GM23248 (cell line): ENCODE measurements at places on chromosomes 16 and 17. TPM values are rescaled to one million over a fixed set of nuclear protein-coding genes. Genes with fewer than 3 reads are reported as not detected.
A peak's percentile ranks its signal among the peaks of the same experiment; 100 is the strongest.

- H3K36me3 ChIP-seq: no peaks in the 10 kb centered on the region
- H3K4me1 ChIP-seq: no peaks in the 10 kb centered on the region
- H3K27ac ChIP-seq: no peak overlapping the region
- no peak overlapping the region for H3K4me3 ChIP-seq
- DNase-seq: no peak
Observed at GRCh38 chr16:85529489-85530369, 83.4 kb upstream of the GSE1 start.

- H3K4me1 ChIP-seq: peaks cover 28% of the 10 kb centered on the region
- no peak for DNase-seq
- H3K27ac ChIP-seq: no peak overlapping the region
- H3K27me3 ChIP-seq: no peaks in the 10 kb centered on the region
- peaks cover 6% of the 10 kb centered on the region; the same call in 1 of the 2 replicates for H3K36me3 ChIP-seq
Observed at GRCh38 chr16:4461250-4462085, 13.0 kb downstream of the NMRAL1 start.

GRCh38 chr17:48513666-48514455 is 16.9 kb downstream of the HOXB1 start:
- H3K36me3 ChIP-seq: no peaks in the 10 kb centered on the region
- H3K27me3 ChIP-seq: peaks cover 29% of the 10 kb centered on the region

- H3K27me3 ChIP-seq: no peaks in the 10 kb centered on the region
- peaks cover 63% of the 10 kb centered on the region for H3K4me1 ChIP-seq
- H3K36me3 ChIP-seq: peaks cover 37% of the 10 kb centered on the region
- H3K27ac ChIP-seq: peak overlapping the region; percentile 79
Observed at GRCh38 chr17:81563861-81564586, 11.9 kb upstream of the FAAP100 start.

DNA sequence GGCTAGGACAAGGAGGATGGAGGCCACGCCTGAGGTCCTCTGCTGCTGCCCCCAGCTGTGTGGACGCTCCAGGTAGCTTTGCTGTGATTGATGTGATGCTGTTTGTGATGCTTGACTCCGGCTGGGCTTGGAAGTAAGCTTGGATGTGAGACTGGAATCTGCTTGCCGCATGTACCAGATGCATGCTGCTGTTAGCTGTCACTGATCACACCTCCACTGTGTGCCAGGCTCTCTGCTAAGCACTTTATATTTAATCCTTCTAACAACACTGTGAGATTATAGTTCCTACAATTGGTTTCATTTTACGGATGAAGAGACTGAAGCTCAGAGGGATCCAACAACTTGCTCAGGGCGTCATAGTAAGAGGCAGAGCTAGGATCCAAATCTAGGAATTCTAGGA is 23.5 kb downstream of the SNX29 start:
- H3K27ac ChIP-seq: no peak overlapping the region
- no peak for DNase-seq
- H3K4me1 ChIP-seq: no peaks in the 10 kb centered on the region
- H3K27me3 ChIP-seq: no peaks in the 10 kb centered on the region

Gene MYO15A
- total RNA-seq: 0.25 and 0.54 TPM in 2 replicates

Gene AIPL1
- total RNA-seq: not detected in 2 replicates

- no peaks in the 10 kb centered on the region for H3K27me3 ChIP-seq
- peak overlapping the region; percentile 88 for H3K27ac ChIP-seq
- H3K36me3 ChIP-seq: peaks cover 4% of the 10 kb centered on the region; the same call in 1 of the 2 replicates
Observed at GRCh38 chr17:28950017-28950751, 1.1 kb downstream of the PHF12 start.

DNA sequence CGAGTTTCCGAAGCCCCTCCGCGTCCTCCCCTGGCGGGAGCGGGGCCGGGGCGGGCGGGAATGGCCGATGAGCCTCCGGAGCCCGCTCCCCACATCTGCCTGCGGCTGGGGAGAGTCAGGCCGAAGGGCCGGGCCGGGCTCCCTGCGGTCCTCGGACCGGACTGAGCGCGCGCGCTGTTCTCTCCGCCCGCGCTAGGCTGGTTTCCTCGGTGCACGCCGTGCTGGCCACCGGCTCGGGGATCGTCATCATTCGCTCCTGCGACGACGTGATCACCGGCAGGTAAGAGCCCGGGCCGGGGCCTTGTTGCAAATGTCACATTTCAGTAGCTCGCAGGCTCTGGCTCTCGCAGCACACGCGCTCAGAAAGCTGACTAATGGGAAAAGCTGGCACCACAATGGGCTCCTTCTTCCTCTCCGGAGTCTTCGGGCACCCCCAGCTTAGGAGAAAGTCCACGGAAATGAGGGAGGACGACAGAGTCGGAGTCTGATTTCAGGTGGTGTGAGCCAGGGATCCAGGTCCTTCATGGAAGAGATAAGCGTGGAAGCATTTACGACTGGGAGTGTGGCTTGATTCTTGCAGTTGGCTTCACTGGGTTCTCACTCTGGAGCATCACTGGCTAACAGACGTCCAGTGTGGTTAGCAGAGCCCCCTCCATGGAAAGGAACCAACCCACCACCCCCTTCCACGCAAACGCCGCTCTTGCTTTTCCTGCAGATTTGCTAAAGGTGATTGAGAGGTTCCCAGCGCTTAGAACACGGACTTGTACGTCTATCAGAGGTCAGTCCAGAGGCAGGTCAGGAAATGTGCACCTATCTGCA is 715 bp downstream of the TLCD3A start:
- peaks cover 13% of the 10 kb centered on the region for H3K36me3 ChIP-seq
- H3K4me3 ChIP-seq: peak overlapping the region; percentile 86
- peak overlapping the region; percentile 80 for H3K27ac ChIP-seq
- peak; percentile 77 for DNase-seq
